NCI-H187 treated with DMSO at 0.1 percent for 48 hours (cell line): ENCODE measurements at places on chromosomes 16 and 17.

GRCh38 chr17:79420318-79421243, 190.3 kb downstream of the RBFOX3 start:
- DNase-seq = no peak

DNA sequence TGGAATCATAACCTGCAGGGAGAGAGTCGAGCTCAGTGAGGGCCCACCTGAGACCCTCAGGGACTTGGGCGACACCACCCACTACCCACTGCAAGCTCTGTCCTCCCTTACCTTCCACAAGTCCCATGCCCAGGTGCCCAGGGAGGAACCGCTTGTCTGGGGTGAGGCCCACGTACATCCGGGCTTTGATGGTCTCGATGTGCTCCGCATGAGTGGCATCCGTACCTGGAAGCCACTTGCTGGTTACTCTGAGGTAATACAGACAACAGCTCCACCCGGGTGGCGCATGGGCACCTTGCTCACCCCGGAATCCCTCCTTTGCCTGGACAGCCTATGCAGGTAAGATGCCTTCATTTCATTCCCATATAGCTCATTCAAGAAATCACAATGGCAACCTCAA, 24.8 kb downstream of the MIEF2 start:
- DNase-seq = no peak

DNA sequence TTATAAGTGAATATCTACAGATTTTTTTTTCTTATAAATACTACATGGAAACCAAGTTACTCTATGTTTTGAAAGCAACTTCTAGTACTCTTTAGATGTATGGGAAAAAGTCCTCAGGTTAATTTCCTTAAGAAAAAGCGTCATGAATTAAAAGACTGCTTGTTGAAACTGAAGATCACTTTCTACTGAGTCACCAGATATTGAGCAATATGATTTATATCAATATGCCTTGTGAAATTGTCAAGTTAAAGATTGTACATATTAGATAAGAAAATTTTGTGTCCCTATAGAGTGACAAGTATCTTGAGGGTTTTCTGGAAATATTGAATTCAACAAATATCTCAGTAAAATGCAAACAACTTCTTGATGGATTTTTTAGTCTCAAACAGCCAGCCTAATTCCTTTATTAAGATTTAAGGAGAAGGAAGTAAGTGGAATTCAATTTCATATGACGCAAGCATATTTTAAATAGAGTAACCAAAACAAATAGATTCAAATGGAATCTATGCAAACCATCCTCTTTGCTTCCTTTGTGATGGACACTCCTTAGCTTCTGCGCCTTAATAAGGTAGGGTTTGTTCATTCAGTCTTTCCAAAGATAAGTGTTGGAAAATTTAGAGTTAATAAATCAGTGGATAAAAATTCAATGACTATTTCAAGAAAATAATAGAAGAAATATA, 16.6 kb downstream of the KRT12 start:
- no peak for DNase-seq

GRCh38 chr17:57085448-57086068, 512 bp downstream of the AKAP1 start:
- DNase-seq = no peak

DNA sequence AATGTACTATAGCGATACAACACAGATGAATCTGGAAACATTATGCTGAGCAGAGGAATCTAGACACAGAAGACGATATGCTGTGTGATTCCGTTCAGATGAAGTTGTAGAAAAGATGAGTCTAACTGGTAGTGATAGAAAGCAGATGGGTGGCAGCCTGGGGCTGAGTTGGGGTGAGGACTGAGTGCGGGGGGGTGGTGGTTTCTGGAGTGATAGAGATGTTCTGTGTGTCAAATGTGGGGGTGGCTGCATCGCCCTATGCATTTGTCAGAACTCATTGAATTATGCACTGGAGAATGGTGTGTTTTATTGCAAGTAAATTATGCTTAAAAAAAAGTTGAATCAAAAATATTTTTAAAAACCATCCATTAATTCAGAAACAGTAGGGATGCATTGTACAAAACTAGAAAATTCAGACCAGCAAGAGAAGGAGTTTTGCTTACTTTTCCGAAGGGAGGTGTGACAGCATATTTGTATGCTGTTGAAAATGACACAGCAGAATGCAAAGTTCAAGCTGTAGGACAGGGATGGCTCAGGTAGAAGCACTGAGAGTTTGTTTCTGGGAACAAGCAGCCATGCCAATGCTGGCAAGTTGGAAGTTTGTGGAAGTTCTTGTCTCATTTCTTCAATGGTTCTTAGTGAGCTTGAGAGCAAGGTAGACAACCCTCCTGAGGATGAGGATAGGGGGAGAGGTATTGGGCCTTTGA, 13.0 kb upstream of the DRG2 start:
- no peak for DNase-seq

DNA sequence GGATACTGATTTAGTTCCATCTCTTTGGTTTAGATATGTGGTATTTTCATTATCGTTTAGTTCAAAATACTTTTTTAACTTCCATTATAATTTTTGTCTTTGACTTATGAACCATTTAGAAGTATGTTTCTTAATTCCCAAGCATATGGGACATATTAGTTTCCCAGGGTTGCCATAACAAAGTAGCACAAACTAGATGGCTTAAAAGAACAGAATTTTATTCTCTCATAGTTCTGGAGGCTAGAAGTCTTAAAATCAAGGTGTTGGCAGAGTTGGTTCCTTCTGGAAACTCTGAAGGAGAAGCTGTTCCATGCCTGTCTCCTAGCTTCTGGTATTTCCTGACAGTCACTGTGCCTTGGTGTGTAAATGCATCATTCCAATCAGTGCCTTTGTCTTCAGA, 291.5 kb upstream of the AXIN2 start:
- DNase-seq = no peak

- DNase-seq = no peak
Observed at GRCh38 chr17:9821921-9822320, at the start of gene GSG1L2. Gene GSG1L2, minus strand, starts transcription at chr17:9822079. Its CDS starts 8 bp downstream, at chr17:9822071.

DNA sequence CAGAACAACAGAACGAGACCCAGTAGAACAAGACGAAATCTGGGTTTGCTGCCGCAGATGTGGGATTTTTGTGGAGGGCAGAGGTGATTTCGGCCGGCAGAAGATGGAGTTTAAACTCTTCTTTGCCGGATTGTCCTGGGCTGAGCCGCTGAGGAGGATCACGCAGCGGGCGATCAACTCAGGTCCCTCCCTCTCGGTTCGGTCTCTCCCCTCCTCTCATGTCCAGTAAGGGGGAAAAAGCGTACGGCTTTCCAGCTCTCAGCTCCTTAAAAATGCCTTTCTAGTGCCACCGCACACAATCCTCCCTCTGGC, 2.5 kb downstream of the PHF12 start:
- no peak for DNase-seq

DNA sequence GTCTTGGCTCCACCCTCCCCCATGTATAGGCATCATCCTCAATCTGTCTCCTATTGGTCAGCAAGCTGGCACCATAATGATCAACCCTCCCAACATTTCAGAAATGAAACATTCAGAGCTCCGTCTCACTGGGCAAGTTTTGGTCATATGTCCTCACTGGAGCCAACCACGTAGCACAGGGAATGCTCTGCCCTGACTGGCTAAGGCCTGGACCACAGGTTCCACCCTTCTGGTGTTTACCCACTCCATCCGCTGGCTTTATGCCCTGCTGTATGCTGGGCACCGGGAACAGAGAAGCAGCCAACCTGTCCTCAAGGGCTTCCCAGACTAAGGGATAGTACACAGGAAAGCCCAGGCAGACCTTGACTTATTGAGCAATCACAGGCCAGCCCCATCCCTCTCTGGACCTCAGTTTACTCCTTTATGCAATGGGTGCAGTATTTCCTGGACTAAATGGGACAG, 20.5 kb downstream of the MYO15A start:
- DNase-seq = no peak

GRCh38 chr17:78899361-78900260, 3.4 kb downstream of the CEP295NL start:
- DNase-seq = no peak

GRCh38 chr17:40547079-40547784, 18.0 kb downstream of the CCR7 start:
- peak; percentile 87 for DNase-seq

GRCh38 chr17:35898283-35899070, 18.3 kb upstream of the CCL5 start:
- DNase-seq = no peak

- peak; percentile 64 for DNase-seq
Observed at GRCh38 chr17:48612456-48612853, 1.6 kb upstream of the HOXB7 start.

- no peak for DNase-seq
Observed at GRCh38 chr16:89973235-89973634, 24.7 kb downstream of the DEF8 start.

- DNase-seq = no peak
Observed at GRCh38 chr17:72185564-72185963, 64.7 kb downstream of the SOX9 start.

DNA sequence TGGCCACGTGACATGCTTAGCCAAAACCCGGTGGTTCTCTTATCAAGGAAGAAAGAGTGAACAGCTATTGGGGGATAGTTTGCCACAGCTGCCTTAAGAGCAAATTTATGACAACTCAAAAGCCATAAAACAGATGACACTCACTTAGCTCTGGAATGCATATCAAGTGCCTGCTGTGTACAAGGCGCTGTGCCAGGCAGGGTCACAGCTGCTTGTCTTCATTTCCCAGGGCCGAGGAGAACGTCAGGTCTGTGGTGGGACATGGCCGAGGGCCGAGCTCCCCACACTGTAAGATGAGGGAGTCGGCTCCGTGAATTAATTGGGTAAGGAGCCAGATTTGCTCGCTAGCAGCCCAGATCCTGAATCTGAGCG, 14.0 kb downstream of the EEF2K start:
- DNase-seq = no peak

DNA sequence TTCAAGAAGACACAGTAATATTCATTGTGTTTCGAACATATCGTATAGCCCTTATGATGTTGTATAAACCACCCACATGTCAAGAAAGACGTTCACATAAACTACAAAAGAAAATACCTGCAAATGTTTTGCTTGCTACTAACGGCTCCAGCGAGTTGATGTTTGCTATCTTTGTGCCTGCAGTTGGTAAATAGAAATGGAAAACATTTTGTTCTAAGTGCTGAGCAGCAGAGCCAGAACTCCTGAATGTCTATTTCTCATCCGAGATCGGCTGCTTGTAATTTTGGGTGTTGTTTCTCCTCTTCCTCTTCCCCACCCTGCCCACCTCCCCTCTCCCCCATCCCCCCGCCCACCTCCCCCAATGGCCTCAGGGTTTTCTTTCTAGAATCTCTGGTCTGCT, 5.0 kb downstream of the SYT17 start:
- no peak for DNase-seq

GRCh38 chr17:10799407-10799806, 4.5 kb downstream of the TMEM238L start:
- no peak for DNase-seq

- no peak for DNase-seq
Observed at GRCh38 chr17:3535253-3535995, 22.2 kb downstream of the TRPV3 start.

GRCh38 chr16:49640581-49640980, 215.3 kb downstream of the ZNF423 start:
- DNase-seq = no peak

DNA sequence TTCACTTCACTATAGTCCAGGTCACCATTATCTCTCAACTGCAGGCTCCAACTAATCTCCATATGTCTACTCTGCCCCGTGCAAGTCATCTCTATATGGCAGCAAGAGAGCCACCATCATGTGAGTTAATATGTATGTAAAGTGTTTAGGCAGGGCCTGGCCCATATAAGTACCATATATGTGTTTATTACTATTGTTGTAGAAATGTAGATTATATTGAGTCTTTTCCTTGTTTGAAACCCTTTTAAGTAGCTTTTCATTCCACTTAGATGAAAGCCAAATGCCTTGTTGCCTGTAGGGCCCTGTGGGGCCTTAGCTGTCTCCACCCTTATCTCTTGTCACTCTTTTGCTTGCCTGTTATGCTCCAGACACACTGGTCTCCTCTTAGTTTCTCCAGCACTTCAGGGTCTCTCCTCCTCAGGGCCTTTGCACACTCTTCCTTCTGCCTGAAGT, 164.0 kb downstream of the PHKB start:
- no peak for DNase-seq

GRCh38 chr16:53085369-53085843, 30.6 kb downstream of the CHD9 start:
- no peak for DNase-seq

GRCh38 chr17:8890671-8891070, 23.2 kb upstream of the PIK3R6 start:
- no peak for DNase-seq

DNA sequence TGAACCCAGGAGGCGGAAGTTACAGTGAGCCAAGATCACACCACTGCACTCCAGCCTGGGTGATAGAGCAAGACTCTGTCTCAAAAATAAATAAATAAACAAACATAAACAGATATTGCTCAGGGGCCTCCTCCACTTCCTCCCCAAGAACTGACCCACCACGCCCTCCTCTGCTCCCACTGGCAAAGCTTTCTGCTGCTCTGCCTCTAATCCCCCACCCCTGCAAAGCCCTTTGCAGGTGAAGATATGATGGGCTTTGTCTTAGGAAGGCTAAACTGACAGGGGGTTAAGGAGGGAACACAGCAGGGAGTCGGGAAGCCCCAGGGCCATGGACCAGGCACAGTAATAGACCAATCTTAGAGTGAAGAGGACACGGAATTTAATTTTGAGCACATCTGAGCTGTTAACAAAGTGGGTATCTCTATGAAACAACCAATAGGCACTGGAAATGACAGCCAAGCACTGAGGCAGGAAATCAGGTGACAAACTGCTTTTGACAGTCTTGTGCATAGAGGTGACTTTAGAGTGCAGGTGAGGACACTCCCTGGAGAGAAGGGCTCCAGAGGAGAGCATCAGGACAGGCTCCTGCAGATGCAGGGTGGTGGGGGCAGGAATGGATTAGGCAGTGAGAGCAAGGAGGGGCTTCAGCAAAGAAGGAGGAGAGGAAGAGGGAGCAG, 6.4 kb upstream of the CD300LD start:
- DNase-seq = peak; percentile 18

GRCh38 chr16:9772526-9773225, 409.6 kb downstream of the GRIN2A start:
- DNase-seq = no peak

DNA sequence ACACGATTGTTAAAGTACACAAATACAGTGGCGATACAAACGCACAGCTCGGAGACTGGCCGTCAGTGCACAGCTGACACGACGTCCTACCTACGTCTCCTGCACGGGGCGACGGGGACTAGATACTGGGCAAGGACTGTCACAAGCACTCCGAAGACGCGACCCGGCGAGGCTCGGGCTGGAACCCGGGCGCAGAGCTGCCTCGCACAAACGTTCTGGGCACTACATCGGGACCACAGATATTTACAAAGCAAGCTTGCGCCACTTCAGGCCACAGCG, 13.8 kb downstream of the SLC16A3 start:
- no peak for DNase-seq

DNA sequence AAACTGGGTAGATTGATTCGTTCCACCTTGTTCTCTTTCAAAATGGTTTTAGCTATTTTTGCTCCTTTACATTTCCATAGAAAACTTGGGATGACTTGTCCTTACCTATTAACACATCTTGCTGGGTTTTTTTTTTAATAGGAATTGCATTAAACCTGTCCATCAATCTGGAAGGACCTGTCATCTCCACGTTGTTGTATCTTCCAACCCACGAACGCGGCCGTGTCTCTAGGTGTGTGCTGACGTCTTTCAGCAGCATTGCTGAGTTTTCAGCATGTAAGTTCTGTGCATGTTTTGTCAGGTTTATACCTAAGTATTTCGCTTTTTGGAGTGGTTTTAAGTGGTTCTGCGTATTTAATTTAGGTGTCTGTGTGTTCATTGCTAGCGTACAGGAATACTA, 60.4 kb upstream of the GNG13 start:
- DNase-seq = no peak
